ENCODE measurements at places on chromosomes 5 and 9. TPM values are rescaled to one million over a fixed set of nuclear protein-coding genes. Genes with fewer than 3 reads are reported as not detected.
A peak's percentile ranks its signal among the peaks of the same experiment; 100 is the strongest.

The PDE6A gene
- 0.12 TPM for polyA plus RNA-seq

The VAV2 gene
- 37.2 TPM for polyA plus RNA-seq

The FBP2 gene
- polyA plus RNA-seq, result not detected

The WNT8A gene
- 0.26 TPM for polyA plus RNA-seq

The AQP3 gene
- polyA plus RNA-seq, result 64.7 TPM

The PLAC8L1 gene
- 1.1 TPM for polyA plus RNA-seq

The TMEM252 gene
- 8.6 TPM for polyA plus RNA-seq

- DNase-seq, result no peak
These were observed 48.6 kb downstream of the FOXI1 start for GRCh38 chr5:170154297-170154696.

DNA sequence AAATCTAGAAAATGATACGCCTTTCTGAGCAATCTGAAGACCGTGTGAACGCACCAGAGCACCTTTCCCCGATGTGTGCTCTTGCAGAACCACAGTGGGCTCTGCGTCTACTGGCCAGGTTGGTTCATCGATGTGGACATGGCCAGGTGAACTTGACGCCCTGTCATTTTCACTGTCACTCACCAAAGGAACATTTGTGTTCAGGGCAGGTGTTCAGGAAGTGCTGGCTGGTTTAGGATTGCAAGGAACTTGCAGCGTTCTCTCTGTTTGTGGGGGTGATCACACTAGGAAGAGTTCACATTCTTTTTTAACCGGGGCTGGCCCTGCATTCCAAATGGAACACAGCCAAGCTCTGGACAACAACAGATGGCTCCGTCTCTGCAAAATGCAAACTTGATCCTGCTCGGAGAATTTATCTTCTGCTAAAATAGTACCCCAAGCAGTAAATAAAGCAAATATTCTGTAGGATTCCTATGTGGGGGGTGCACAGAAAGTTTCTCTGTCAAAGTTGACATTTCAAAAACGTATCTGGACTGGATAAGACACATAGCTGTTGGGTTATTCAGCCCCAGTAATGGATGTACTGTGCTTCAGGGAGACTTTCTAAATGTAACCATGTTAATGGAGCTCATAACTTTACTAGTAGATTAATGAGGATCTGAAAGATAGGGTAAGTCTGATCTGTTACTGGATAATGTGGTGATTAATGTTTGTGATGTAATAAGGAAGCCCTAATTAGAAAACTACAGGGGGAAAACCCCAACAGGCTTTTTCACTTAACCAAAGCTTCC, 45.7 kb upstream of the FANCC start:
- no peak for DNase-seq

DNA sequence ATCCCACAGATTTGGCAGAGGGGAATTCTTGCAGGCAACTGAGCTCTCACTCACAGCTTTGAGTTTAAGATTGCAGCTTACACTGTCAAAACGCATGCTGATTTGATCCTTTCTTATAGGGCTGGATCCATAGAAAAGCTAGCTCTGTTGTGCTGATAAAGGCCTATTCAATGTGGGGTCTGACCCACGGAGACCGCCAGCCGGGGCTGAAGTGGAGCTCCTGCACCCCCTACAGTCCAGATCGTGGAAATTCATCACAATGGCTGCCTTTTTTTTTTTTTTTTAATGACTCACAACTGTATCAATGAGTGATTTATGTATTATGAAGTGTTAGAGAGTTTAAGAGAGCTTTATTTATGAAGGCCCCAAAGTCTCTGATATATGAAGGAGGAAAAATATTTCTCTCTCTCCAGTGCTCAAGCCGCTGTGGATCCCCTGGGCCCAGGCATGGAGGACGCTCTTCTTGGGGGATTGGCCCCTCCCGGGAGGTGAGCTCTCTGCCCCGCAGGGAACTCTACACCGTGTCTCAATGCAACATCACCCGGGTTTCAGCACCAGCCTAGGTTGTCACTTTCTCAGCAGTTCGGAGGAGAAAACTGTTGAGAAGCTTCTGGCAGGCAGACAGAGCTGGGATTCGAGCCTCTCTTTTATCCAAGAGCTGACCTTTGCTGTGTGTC, 700.2 kb downstream of the IRX1 start:
- DNase-seq, result peak; percentile 31

DNA sequence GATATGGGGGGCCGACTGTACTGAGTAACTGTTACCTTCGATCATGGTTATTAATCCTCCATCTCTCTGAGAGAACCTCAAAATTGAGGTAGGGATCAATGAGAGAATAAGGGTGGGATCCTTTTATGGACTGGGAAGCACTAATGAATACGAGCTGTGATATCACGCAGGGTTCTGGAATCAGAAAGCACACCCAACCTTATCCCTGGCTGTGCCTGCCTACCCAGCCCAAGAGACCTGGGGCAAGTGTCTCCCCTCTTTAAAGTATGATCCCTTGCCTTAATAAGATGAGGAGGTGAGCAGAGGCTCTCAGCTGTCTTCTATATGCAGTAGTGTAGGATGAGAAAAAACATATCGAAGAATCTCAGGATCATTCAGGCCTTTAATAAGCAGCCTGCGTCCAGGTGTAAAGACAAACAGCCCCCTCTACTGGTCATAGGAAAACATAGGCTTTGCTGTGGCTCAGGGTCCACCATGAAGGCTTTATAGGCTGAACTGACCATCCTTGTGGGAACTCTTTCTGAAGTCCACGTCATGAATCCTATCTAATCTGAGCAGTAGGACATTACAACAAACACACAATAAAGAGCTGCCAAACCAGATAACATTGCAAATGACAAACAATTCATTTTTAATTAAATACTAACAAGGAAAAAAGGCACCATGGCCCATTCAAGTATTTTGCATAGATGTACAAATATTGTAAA, 16.8 kb downstream of the NIPAL4 start:
- DNase-seq, result peak; percentile 57

DNA sequence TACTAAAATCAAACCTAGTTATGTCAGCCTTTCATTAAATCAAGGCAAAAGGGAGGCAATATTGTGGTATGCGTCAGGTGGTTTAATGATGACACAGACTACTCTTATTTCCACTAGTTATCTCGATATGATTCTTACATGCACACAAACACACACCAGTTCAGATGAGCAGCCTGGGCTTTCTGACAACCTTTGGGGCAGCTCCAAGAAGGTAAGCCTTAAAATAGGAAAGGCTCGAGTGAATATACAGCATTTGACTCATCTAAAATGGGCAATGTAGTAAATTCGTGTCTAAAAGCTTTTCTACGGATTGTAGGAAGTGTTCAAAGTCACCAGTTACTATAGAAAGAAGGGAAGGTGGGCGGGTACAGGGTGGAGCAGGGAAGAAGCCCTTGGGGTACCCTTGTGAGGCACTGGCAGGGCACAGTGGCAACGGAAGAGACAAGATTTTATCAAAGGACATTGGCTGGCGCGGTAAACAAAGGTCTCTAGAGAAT, 1.9 kb downstream of the ANKH start:
- DNase-seq, result no peak

GRCh38 chr9:73180403-73180802, 28.7 kb downstream of the ANXA1 start:
- DNase-seq, result no peak

DNA sequence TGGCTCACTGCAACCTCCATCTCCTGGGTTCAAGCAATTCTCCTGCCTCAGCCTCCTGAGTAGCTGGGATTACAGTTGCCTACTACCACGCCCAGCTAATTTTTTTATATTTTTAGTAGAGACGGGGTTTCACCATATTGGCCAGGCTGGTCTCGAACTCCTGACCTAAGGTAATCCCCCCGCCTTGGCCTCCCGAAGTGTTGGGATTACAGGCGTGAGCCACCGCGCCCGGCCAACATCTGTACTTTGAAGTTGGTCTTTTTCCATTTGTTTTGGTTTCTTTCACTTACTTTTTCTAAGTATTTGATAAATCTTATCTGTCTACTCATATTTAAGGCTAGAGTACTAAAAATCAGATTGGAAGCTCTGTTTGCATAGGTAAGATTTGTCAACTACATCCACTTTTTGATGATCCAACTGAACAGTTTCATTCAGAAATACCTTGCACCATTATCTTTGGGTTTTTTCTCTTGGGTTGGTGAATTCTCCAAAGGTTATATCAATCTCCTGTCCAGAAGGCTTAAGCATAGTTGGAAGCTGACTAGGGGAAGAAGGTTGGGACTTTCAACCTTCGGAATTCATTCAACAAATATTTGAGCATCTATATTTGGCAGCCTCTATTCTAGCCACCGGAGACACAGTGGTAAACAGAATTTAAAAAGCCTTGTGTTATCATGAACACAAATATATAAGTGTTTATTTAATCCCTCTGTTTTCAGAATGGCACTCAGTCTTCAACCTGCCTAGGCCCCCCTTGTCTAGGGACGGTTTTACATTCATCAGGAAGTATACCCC, 489.1 kb downstream of the RAB3C start:
- DNase-seq, result no peak

- no peak for DNase-seq
These were observed 278.4 kb downstream of the MARCHF11 start for GRCh38 chr5:15901151-15901550.

DNA sequence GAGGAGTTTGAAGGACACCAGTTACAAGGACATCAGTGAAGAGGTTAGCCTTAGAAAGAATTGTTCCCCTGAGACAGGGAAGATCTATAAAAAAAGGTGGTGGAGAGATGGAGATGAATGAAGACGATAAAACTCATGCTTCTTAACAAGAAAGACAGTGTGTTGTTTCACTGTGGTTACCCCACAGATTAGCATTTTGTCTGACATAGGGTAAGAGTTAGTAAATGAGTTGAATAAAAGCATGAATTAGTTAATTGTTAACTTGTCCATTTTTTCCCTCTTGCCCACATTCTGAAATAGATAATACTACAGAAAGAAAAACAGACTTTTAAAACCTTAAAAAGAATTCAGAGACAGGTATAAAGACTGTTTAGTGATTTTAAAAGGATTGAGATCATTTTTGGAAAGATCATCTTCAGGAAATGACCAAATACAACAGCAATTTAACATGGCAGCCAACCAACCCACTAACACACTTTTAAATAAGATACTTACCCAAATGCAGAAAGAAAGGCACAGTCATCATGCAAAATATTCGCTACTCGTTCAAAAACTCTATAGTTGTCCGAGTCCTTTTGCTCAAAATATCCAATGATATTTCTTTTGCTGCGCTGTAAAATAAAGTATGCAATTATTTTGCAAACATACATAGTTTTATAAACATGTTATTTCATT, 78.5 kb downstream of the ERP44 start:
- DNase-seq, result no peak

GRCh38 chr5:75510836-75511434, 494 bp downstream of the CERT1 start:
- DNase-seq, result peak; percentile 51
